ENCODE measurements at places on chromosomes 5 and 9. TPM values are rescaled to one million over a fixed set of nuclear protein-coding genes. Genes with fewer than 3 reads are reported as not detected.

IER5L gene
- polyA plus RNA-seq, result 11.6 TPM

- H3K27me3 ChIP-seq, result no peaks in the 10 kb centered on the region
- no peak for DNase-seq
- no peak overlapping the region for H3K27ac ChIP-seq
- no peak overlapping the region for H3K4me3 ChIP-seq
- no peaks in the 10 kb centered on the region for H3K36me3 ChIP-seq
These were observed 198.2 kb downstream of the KIF4B start for GRCh38 chr5:155211764-155212163.

PLAC8L1 gene
- 0.54 TPM for polyA plus RNA-seq

DNA sequence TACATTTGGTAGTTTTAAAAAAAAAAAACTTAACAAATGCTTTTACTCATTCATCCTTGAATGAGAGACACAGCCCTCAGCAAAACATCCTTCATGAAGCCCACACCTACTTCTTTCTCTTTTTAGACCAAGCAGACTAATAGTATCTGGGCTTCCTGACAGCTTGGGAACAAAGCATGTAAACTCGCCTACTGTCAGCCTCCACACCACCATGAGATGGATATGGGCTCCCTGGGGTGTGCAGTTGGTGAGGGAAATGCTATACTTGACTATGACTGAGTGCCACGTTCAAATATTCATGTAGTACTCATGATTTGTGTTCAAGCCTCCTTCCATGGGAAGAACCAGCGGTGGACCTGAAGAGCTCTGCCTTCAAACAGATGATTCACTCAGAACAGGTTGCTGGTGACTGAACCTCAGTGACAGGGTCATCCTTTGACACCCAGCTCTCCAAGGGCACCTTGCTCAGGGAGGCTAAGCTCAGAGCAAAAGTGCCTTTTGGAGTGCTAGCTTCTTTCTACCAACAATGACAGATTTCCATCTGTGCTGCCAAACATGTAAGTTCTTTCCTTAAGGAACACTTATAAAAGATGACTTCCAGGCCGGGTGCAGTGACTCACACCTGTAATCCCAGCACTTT is 36.8 kb downstream of the SLC22A5 start:
- no peak for DNase-seq
- no peak overlapping the region for H3K27ac ChIP-seq
- peaks cover 20% of the 10 kb centered on the region for H3K4me1 ChIP-seq
- H3K4me3 ChIP-seq, result no peak overlapping the region

DNA sequence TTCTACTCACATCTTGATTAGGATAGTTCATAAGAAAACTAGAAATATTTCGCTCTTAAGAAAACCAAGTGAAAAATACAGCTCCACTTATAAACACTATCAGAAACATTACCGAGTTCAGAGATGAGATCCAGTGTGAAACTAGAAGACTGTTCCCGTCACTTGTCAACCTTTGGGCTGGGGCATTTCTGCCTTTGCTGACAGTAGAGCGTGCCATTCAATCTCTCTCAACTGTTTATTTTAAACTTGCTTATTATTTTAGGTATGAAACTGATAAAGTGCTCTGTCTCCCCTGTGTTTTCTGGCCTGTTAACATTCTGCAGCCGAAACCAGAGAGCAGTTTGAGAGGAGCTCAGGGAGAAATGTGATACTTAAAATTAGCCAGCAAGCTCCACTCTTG is 16.7 kb downstream of the MRRF start:
- H3K4me1 ChIP-seq, result no peaks in the 10 kb centered on the region
- H3K27me3 ChIP-seq, result no peaks in the 10 kb centered on the region
- H3K27ac ChIP-seq, result no peak overlapping the region
- no peak for DNase-seq
- H3K36me3 ChIP-seq, result peaks cover 33% of the 10 kb centered on the region

DNAI1 gene
- polyA plus RNA-seq, result 0.24 TPM

DNA sequence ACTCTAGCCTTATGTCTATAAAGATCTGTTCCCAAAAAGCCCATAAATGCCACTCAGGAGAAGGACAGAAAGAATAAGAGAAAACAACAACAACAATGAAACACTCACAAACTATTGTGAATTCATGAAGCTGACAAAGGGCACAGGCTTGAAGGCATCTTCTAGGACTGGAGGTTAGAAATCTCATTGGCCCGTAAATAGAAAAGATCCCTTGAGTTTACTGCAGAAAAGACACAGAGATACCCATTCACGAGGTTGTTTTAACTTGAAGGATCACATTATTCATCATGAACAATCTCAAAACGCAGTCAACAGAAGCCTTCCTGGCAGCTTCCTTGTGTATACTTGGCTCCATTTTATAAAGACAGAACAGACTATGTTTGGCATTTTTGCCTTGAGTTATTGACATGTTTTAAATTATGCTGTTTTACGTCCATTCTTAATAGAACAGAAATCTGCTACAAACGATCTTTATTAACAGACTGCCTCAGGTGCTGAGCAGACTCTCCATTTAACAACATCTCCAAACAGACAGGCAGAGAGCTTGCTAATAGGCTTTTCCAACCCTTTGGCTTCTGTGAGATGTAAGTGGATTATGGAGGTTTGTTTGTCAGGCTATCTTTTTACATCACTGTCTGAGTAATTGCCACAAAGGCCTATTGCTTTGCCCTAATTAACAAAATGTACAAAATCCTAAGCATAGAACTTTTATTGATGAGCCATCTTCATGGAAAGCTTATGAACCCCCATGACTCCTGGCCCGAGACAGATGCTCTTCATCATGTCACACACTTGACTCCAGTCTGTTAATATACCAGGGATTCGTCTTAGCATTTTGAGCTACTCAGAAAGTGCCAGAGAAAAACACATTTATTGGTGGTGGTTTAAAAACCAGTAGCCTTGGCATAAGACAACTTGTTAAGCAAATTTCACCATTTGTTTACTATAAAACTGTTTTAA is 735.3 kb upstream of the ZNF608 start:
- H3K27me3 ChIP-seq, result no peaks in the 10 kb centered on the region
- peaks cover 3% of the 10 kb centered on the region for H3K4me1 ChIP-seq
- H3K36me3 ChIP-seq, result no peaks in the 10 kb centered on the region
- no peak overlapping the region for H3K27ac ChIP-seq
- no peak overlapping the region for H3K4me3 ChIP-seq

DNA sequence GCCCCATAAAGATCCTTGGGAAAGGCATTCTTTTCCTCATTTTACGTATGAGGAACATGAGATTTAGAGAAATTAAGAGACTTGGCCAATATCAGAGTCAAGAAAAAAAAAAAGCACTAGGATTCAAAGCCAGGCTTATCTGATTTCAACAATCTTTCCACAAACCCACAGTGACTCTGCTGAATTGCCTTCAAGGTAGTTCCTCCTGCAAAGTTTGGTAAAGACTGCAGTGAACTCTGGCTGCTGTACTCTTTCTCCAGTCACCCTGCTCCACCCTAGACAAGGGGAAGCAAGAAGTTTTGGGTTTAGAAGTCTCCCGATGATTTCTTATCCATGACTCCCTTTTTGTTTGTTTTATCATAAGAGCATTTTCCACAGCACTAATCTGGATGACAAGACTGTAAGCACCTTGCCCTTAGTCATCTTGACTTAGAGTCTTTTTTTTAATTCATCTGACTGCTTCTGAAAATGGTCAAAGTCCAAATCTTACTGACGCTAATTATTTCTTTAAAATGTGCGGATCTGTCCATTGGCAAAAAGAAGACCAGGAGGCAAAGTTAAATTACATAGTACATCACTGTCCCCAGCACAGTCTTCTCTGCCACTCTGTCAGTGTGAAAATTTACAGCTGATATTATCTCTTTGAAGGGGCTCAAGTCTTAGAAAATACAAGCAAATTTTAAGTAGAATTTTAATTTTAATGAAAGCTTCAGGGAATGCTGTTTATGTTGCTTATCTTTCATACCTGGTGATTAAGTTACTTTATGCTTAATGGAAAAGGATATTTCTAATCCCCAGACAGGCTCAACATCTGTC is 180.1 kb downstream of the TTLL11 start:
- H3K36me3 ChIP-seq, result no peaks in the 10 kb centered on the region
- no peak for DNase-seq
- no peaks in the 10 kb centered on the region for H3K27me3 ChIP-seq
- no peaks in the 10 kb centered on the region for H3K4me1 ChIP-seq
- no peak overlapping the region for H3K4me3 ChIP-seq

GRCh38 chr9:23751633-23752032 is 74.4 kb downstream of the ELAVL2 start:
- H3K4me3 ChIP-seq, result no peak overlapping the region
- H3K36me3 ChIP-seq, result no peaks in the 10 kb centered on the region
- DNase-seq, result no peak
- H3K27ac ChIP-seq, result no peak overlapping the region

DNA sequence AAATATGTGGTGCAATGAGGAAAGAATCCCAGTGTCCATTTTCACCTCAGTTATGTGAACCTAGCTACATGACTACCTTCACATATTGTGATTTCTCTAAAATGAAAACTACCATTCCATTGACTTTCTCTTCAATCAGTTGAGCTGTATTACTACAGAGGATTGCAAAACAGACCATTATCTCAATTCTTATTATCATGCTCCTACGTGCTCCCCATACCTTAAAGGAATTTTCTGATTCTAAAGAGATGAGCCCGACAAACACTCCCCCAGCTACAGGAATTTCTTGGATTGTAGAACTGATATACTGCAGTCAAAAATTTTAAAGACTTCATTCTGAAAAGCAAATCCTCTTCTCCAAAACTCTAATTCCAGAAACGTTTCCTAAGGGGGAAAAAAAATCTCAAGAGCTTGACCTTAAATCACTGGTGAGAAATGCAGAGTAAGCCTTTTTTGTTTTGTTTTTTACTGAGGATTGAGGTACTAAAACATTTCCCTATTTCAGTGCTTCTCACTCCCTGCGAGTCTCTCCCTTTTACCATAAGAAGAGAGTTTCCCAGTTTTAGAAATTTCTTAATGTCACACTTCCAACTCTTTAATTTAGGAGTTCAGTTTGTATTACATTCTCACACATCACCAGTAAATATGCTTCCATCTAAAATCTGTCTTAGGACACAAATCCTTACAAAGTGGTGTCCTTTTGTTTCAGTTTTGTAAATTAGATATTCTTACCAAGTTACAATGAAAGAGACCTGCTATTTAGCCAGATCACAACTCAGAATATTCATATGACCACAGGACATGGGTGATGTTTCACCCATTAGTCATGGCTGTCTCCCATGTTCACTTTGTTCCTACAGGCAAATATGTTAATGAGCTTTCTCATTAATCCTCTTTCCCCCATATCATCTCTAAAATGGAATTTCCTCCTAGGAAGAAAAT is 203.8 kb downstream of the TSSK1B start:
- H3K27ac ChIP-seq, result no peak overlapping the region
- no peak for DNase-seq
- H3K36me3 ChIP-seq, result no peaks in the 10 kb centered on the region
- no peak overlapping the region for H3K4me3 ChIP-seq
- no peaks in the 10 kb centered on the region for H3K27me3 ChIP-seq
- H3K4me1 ChIP-seq, result no peaks in the 10 kb centered on the region

CCDC152 gene
- polyA plus RNA-seq, result 30.3 TPM

GRCh38 chr5:150596826-150597225 is 43.6 kb upstream of the SYNPO start:
- peak overlapping the region; percentile 1 for H3K27ac ChIP-seq
- peaks cover 26% of the 10 kb centered on the region for H3K36me3 ChIP-seq
- H3K27me3 ChIP-seq, result no peaks in the 10 kb centered on the region
- H3K4me3 ChIP-seq, result no peak overlapping the region

- no peak for DNase-seq
- no peaks in the 10 kb centered on the region for H3K4me1 ChIP-seq
- H3K4me3 ChIP-seq, result no peak overlapping the region
- H3K36me3 ChIP-seq, result peaks cover 76% of the 10 kb centered on the region
- no peaks in the 10 kb centered on the region for H3K27me3 ChIP-seq
These were observed 31.6 kb downstream of the NSUN2 start for GRCh38 chr5:6601271-6601670.

GRCh38 chr5:10406651-10407050 is 35.0 kb upstream of the ROPN1L start:
- no peak overlapping the region for H3K27ac ChIP-seq
- H3K36me3 ChIP-seq, result peaks cover 72% of the 10 kb centered on the region
- H3K27me3 ChIP-seq, result no peaks in the 10 kb centered on the region
- no peak overlapping the region for H3K4me3 ChIP-seq
- no peak for DNase-seq

GRCh38 chr9:108885643-108886348 is 23.7 kb downstream of the ACTL7A start:
- peak overlapping the region; percentile 91 for H3K27ac ChIP-seq
- peaks cover 22% of the 10 kb centered on the region for H3K36me3 ChIP-seq
- H3K4me1 ChIP-seq, result peaks cover 15% of the 10 kb centered on the region
- no peak overlapping the region for H3K4me3 ChIP-seq

PCDHGB7 gene
- polyA plus RNA-seq, result 3.6 TPM

DNA sequence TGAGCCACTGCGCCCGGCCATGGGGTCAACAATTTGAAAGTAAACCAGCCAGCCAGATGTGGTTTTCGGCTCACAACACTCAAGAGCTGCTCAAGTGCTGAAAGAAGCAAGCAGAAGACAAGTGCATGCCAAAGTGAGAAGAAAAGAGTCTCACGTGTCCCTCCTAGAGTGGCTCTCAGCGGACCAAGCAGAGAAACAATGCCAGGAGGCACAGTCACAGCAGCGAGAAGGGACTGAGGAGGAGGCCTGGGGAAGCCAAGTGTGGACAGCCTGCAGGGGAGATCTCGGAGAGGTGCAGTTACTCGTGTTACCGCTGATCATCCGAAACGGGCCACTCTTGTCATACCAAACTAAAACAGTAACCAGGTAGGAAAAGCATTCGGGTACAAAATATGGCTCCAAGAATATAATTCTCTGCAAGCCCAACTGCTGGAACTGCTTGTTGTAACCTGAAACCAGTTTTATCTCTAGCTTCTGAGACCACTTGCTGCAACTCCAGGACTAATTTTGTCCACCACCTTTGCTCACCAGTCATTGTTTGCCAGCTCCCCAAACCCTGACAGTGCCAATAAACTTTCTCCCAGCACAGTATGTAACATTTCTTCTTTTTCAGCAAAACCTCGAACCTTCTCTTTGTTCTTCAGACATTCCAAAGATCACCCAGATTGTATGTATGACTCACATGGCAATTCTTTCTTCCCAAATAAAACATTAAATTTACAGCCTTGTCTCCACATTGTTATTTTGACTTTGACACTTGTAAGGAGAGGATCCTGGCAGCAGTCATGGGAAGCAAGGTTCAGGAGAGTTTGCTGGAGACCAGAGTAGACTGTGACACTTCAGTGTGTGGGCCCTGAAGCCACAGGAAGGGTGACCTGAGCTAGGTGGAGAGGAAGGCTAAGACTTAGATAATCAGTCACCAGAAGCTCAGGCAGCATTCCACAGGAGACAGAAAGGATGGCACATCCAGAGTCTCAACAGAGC is 6.3 kb downstream of the SLC35D2 start:
- no peaks in the 10 kb centered on the region for H3K36me3 ChIP-seq
- H3K27me3 ChIP-seq, result no peaks in the 10 kb centered on the region
- H3K27ac ChIP-seq, result peak overlapping the region; percentile 74
- H3K4me1 ChIP-seq, result peaks cover 27% of the 10 kb centered on the region
- peak; percentile 77 for DNase-seq

PIP5K1B gene
- polyA plus RNA-seq, result 57.9 TPM

GRCh38 chr9:33374190-33374589 is 28.2 kb downstream of the AQP7 start:
- H3K4me1 ChIP-seq, result peaks cover 7% of the 10 kb centered on the region
- no peak for DNase-seq
- H3K36me3 ChIP-seq, result peaks cover 28% of the 10 kb centered on the region
- no peak overlapping the region for H3K4me3 ChIP-seq
- no peaks in the 10 kb centered on the region for H3K27me3 ChIP-seq
- H3K27ac ChIP-seq, result no peak overlapping the region

- H3K36me3 ChIP-seq, result no peaks in the 10 kb centered on the region
- H3K4me3 ChIP-seq, result no peak overlapping the region
- DNase-seq, result no peak
- no peaks in the 10 kb centered on the region for H3K27me3 ChIP-seq
- no peaks in the 10 kb centered on the region for H3K4me1 ChIP-seq
These were observed 22.5 kb downstream of the SRFBP1 start for GRCh38 chr5:121984250-121984649.

HMGCR gene
- polyA plus RNA-seq, result 60.2 TPM
